CD4-positive, alpha-beta T cell (primary cell): ENCODE measurements at places on chromosomes 12 and 14.
A peak's percentile ranks its signal among the peaks of the same experiment; 100 is the strongest.

DNA sequence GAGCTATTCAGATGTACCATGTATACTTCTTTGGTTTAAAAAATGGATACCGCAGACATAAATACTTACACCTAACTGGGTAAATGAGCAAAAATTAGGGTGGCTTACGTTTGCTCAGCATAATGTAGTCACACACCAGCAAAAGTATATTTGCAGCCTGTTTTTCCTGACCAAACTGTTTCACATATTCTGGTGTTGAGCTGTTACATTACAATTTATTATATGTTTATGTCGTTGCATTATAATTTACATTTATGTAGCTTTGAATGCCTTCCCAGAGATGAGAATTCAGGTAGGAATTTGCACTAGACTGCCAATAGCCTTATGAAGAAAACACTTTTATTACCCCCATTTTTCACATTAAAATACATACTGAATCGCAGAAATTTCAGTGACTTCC, 183.3 kb downstream of the PTPRO start:
- no peaks in the 10 kb centered on the region for H3K36me3 ChIP-seq
- no peaks in the 10 kb centered on the region for H3K27me3 ChIP-seq
- no peak overlapping the region for H3K4me3 ChIP-seq
- no peaks in the 10 kb centered on the region for H3K4me1 ChIP-seq
- H3K27ac ChIP-seq, result no peak overlapping the region

DNA sequence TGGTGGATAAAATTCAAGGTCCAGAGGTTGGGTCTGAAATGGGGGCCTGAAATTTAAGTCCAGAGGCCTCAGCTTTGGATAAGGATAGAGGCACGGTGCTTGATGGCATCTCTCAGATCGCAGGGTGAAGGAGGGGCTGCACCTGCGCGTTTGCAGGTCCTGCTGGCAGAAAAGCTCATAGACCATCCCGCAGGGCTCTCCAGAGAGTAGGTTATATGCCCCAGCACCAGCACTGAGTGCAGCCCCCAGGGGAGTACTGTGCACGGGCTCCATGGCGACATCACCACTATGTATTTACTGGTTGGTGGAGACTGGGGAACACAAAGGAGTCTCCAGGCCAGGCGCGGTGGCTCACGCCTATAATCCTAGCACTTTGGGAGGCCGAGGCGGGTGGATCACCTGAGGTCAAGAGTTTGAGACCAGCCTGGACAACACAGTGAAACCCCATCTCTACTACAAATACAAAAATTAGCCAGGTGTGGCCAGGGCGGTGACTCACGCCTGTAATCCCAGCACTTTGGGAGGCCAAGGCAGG, 4.3 kb upstream of the CD63 start:
- H3K27ac ChIP-seq, result no peak overlapping the region
- DNase-seq, result no peak
- H3K27me3 ChIP-seq, result no peaks in the 10 kb centered on the region
- H3K4me1 ChIP-seq, result peaks cover 34% of the 10 kb centered on the region

DNA sequence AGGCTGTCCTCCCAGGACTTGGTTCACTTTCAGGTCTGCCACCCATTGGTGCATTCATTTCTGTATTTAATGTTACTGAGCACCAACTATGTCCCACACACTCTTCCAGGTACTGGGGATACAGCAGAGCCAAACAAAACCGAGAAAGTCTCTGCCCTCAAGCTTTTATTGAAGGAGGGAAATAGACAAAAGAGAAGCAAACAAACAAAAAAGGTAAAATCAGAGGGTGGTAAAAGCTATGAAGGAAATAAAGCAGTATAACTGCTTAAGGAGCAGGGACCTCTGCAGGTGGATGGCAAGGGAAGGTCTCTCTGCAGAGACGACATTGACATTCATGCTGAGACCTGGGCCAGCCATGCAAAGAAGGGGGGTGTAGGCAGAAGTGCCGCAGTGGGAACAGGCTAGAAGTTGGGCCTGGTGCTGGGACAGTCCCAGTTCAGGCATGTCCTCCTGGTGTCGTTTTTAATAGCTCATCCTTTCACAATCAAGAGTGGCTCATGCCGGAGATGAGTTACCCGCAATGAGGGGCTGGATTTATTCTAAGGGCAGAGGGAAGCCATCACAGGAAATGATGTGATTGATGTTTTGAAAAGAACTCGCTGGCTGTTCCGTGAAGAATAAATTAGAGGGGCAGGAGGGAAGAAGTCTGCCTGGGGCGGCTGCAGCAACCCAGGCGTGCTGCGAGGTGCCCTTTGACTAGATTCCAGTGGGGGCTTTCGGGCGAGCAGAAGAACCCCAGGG, 72.8 kb downstream of the IRF2BPL start:
- H3K27me3 ChIP-seq, result no peaks in the 10 kb centered on the region
- DNase-seq, result peak; percentile 87
- peak overlapping the region; percentile 52 for H3K4me3 ChIP-seq
- peaks cover 65% of the 10 kb centered on the region for H3K4me1 ChIP-seq
- H3K27ac ChIP-seq, result peak overlapping the region; percentile 95

DNA sequence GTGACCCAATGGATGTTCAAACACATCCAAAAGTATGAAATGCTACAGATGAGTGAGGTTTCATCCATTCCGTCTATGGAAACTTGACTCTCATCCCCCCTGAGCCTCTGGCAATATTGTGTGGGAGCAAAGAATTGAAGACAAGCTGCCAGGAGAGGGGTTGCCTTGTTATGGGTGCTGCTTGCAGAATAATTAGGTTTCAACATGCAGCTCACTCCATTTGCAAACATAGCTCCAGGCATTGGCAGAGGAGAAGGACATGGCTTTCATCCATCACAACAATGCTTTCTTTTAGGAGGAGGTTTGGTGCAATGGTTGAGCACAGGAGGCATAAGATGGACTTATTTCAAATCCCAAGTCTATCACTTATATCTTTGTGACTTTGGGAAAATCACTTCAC, 220.7 kb upstream of the SRRM4 start:
- no peak overlapping the region for H3K4me3 ChIP-seq
- no peaks in the 10 kb centered on the region for H3K27me3 ChIP-seq
- no peak overlapping the region for H3K27ac ChIP-seq
